ENCODE measurements at places on chromosomes 16 and 17.
A peak's percentile ranks its signal among the peaks of the same experiment; 100 is the strongest.

DNA sequence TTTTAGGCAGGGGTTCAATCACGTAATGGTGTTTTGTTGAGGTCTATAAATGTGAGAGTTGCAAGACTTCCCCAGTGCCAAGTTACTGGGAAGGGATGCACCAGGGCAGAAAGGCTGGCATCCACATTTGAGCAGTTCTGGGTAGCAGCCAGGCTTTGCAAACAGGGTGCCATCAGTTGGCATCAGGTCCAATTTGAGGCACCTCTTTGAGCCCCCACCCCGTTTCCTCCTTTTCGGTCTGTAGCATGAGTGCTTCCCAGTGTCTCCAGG lies 142.6 kb upstream of the CACNG5 start:
- no peak for DNase-seq

- DNase-seq = peak; percentile 48
Measured at GRCh38 chr17:35743626-35744328, 9.3 kb downstream of the GAS2L2 start.

GRCh38 chr16:69724981-69725479 lies 1.3 kb downstream of the NQO1 start:
- DNase-seq = no peak

GRCh38 chr16:4179020-4179419 lies 62.8 kb upstream of the ADCY9 start:
- DNase-seq = peak; percentile 37

DNA sequence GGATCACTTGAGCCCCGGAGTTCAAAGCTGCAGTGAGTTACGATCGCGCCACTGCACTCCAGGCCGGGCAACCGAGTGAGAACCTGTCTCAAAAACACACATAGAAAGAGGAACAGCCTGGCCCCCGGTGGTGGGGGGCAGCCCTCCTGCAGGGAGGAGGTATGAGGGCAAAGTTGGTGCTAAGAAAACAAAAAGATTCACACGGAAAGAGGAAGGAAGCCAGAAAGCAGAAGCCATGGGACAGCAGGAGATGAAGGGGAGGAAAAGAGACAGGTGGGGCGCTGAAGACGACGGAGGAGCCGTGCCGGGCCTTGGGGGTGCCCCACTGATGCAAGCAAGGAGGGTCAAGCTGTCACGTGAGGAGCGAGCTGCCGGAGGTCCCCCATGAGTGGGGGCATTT lies 8.2 kb upstream of the C16orf74 start:
- peak; percentile 11 for DNase-seq

Measured in hematopoietic multipotent progenitor cell treated with erythropoietin and hydrocortisone succinate and interleukin-3 and kit ligand, for 8 days (in vitro differentiated cells).